Mesangial cell (primary cell): ENCODE measurements at places on chromosomes 2 and 18. TPM values are rescaled to one million over a fixed set of nuclear protein-coding genes. Genes with fewer than 3 reads are reported as not detected.

The C2orf68 gene
- total RNA-seq: 15.5 and 17.7 TPM in 2 replicates

The SNRNP27 gene
- 13.2 and 35.8 TPM in 2 replicates for total RNA-seq

The TMEFF2 gene
- 0.13 TPM in 1 of 2 replicates, not detected in the other for total RNA-seq

The MAP3K19 gene
- not detected in 2 replicates for total RNA-seq

The PRLH gene
- total RNA-seq: not detected in 2 replicates

The NAT8 gene
- total RNA-seq: not detected in 2 replicates

The ANKRD12 gene
- 1.6 and 4.8 TPM in 2 replicates for total RNA-seq

The C2orf72 gene
- total RNA-seq: under 0.01 and 0.16 TPM in 2 replicates
